ENCODE measurements at places on chromosomes 7 and 10.
A peak's percentile ranks its signal among the peaks of the same experiment; 100 is the strongest.

DNA sequence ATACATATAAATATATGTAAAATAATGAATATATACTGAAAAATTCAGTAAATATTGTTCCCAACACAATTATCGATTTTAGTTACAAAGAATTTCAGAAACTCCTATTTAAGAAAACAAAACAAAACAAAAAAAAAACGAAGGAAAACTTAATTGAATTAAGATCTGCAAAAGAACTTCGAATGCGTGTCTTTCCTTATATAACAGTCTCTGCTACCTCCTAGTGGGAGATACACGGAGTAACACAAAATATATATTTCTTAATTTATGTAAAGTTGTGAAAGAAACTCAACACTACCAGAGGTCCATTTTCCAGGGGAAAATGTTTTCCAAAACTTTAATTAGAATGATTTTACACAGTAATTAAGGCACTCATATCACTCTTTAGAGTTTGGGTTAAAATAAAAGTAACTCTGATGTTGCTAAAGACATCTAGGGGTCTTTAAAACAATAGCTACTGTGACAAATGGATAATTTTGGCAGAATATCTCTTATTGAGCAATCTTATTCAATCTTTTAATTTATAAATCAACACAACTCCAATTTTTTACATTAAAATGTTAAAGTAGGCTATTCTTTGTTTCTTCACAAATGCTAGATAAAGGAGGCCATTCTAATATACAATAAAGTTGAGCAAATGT is 41.6 kb downstream of the NEBL start:
- DNase-seq, result no peak

DNA sequence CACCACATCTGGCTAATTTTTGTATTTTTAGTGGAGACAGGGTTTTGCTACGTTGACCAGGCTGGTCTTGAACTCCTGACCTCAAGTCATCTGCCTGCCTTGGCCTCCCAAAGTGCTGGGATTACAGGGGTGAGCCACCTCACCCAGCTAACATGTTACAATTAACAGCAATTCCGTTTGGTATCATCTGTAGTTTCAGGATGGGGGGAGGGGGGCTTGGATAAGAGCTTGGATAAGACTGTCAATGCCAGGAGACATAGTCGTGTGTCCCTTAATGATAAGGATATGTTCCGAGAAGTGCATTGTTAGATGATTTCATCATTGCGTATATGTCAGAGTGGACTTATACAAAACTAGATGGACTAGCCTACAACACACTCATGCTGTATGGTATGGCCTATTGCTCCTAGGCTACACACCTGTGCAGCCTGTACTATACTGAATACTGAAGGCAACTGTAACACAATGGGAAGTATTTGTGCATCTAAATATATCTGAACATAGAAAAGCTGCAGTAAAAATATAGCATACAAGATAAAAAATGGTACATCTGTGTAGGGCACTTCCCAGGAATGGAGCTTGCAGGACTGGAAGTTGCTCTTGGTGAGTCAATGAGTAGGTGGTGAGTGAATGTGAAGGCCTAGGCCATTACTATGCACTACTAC is 103.9 kb upstream of the TNS3 start:
- no peak for DNase-seq

DNA sequence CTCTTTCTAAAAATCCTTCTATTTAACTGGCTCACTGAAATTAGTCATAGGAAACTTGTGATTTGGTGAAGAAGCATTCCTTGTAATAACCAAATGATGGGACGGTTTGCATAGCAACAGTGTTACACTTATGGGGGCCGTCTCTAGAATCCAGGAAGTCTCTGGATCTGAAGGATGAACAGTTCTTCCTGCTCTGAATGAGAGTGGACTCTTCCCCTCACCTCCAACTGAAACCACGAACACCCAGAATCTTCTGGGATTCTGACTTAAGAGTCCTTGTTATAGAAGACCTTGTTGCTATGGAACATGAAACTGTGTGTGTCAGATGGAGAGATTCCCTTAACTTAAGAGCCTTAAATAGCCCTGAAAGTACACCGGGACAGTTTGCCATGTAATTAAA is 23.2 kb downstream of the NOLC1 start:
- DNase-seq, result no peak

- peak; percentile 38 for DNase-seq
These were observed 566 bp downstream of the ZNF789 start for GRCh38 chr7:99473315-99473596.

- peak; percentile 70 for DNase-seq
These were observed 52.1 kb upstream of the ZNF438 start for GRCh38 chr10:31083765-31084184.

GRCh38 chr7:38222481-38223096 is 44.5 kb downstream of the STARD3NL start:
- peak; percentile 63 for DNase-seq

DNA sequence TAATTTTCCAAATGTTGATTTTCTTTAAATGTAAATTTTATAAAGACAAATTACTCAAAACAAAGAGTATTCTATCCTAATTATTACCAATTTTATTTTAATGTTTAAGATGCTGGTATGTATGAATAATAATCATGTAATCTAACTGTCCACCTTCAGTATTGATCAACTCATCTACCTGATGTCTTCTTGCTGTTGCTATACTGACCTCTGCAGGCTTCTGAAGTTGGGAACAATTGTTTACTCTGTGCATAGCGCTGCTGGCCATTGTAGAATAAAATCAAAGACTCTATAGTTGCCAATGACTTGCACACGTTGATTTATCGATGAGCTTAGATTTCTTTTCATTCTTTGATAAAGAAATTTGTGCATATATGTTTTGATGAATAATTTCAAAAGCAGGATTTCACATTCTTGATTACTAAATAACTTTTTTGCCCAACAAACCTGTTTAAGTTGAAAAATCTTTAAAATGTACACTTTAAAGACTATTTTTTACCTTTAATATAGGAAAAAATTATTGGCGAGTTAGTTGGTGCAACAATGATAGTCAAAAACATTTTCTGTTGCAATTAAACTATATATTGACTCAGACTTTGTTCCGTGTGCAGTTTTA is 282.3 kb downstream of the TFEC start:
- no peak for DNase-seq

DNA sequence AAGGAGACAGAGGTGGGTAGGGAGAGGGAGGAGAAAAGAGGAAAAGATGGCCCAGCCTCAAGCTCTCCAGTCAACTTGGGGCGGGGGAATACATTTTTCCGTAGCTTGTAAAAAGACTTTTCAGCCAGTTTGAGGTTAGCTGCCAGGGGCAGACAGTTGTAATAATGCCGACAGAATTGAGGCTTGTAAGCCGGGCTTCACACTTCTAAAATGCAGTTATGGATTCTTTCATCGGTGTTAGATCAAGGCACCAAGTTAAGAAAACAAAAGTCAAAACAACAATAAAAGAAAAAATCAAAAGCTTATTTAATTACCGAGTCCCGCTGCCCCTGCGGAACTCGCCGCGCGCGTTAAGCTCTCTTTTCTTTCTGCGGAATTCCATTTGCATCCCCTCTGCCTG is 448 bp upstream of the EVX1 start:
- no peak for DNase-seq

DNA sequence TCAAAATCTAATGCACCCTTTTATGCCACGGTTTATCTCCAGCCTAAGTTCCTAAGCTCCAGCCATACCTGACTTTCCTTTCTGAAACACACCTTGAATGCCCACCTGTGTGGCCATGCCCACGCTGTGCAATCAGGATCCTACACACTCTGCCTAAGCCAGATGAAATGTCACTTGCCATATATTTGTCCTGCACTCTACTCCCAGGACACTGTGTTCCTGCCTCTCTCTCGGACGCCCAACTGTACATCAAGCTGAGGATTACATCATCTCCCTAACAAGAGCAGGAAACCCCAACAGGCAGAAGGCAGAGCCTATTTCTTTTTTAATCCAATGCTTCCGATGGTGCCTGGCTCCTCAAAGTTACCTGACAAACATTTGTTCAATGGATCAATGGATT is 214.6 kb downstream of the SFMBT2 start:
- DNase-seq, result no peak

- DNase-seq, result no peak
These were observed 3.4 kb downstream of the CDK1 start for GRCh38 chr10:60781661-60782060.

GRCh38 chr10:68318331-68319059 is 13.4 kb upstream of the HNRNPH3 start:
- no peak for DNase-seq

DNA sequence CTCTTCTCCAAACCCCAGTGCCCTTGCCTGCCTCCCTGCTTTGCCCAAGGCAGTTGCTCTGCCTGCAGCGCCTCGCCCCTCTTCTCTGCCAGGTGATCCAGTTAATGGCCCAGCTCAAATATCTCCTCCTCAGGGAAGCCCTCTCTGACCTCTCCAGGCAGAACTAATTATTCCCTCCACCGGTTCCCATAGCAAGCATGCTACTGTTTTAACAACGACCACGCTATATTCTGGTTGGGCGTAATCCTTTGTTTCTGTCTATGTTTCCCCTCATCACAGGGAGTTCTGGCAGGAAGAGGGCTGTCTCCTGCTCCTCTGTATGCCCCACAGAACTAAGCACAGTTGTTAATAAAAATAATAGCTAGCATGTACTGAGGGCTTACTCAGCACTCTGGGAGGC is 36.8 kb upstream of the R3HCC1L start:
- no peak for DNase-seq

DNA sequence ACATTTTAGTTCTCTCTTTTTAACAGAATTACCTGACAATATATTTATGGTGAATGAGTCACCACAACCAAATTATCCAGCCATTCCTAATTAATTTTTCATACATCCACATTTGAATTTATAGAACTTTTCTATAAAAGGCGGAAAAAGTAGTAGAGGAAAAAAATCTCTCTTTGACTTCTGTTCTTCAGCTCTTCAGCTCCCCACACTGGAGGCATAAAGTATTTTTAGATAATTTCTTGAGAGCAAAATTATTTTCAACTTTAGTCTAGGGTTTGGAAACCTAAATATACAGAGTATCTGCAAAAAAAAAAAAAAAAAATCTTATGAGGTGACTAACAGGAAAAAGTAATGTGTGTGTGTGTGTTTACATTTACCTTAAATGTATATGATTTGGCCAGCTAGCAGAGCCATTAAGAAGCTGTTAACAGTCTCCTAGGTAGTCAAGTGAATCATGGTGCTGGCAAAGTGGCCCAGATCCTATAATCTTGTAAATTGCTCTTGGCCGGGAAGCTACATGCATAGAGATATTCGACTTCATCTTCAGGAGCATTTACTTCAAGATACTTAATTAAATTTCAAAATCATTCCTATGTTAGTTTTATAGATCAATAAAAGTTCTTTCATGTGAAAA is 383.1 kb upstream of the STEAP1 start:
- DNase-seq, result no peak

DNA sequence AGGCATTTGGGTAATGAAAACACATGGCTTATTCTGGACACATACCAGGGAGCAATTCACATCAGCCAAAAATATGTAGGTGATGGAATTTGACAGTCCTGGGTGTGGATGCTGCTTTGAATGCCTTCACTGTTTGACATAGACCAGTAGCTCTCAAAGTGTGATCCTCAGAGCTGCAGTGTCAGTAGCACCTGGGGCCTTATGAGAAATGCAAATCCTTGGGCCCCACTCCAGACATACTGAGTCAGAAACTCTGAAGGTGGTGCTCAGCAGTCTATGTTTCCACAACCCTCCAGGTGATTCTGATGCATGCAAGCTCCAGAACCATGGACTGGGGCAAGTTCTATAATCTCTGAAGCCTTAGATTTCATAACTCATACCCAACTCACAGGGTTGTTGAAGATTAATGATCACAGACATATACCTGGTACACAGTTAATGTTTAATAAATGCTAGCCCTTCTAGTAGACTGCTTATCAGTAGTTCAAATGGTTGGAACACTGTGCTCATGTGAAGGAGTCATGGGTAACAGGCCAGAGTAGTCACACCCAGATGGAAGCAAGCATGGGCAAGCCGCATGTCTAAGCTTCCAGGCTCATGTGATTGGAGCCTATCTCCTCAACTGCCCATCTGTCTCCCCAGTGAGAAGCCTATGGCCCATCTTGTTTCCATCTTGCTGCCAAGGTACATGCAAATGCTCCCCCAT is 715.7 kb downstream of the GRID1 start:
- no peak for DNase-seq

GRCh38 chr7:2245883-2246675 is 4.1 kb downstream of the NUDT1 start:
- DNase-seq, result no peak

DNA sequence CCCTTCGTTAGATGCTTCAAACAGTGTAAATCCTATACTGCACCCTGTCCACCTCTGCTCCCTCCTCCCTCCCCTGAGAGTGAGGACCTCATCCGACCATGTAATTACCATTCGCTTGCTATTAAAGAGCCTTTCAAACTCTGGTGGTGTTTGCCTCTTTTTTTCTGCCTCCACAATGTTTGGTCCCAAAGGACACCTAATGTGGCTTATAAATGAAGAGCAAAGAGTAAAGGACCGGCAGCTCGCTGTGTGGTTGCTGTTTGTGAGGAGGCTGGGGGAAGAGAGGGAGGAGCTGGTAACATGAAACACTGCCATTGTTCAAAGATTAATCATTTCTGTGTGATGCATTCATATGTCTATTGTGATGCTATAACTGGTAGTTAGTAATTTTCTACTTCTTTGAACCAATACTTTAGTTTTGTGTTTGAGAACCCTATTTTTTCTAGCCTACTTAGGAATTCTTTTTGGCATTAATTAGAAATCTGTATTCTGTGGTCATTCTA is 27.9 kb downstream of the MTURN start:
- peak; percentile 23 for DNase-seq

GRCh38 chr10:12198156-12198555 is 2.2 kb downstream of the CDC123 start:
- no peak for DNase-seq

GRCh38 chr7:30984359-30985107 is 20.8 kb downstream of the GHRHR start:
- no peak for DNase-seq

- no peak for DNase-seq
These were observed 26.7 kb upstream of the OTUD1 start for GRCh38 chr10:23412223-23412622.

- DNase-seq, result peak; percentile 30
These were observed 8.4 kb downstream of the BNIP3 start for GRCh38 chr10:131973160-131973951.

DNA sequence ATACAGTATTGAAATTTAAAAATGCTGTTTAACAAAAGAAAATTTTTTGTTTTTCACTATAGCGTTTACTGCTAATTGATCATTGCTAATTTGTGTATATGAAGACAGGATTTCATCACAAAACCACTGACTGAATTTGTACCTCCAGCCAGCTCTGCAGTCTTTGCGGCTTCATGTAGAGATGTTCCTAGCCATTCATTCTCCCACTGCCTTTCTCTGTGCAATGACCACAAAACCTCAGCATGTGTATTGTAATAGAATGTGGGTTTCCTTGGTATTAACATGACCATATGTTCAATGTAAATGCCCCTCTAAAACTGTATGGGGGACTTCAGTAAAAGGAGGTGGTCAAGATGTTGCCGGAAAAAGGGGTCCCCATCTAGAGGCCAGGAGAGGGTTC is 81.1 kb upstream of the STEAP1B start:
- DNase-seq, result no peak

- DNase-seq, result no peak
These were observed 539 bp downstream of the PTCD1 start for GRCh38 chr7:99437946-99438572.

GRCh38 chr7:139095194-139095659 is 14.3 kb downstream of the ZC3HAV1 start:
- peak; percentile 91 for DNase-seq

- DNase-seq, result no peak
These were observed 27.7 kb upstream of the TM9SF3 start for GRCh38 chr10:96614515-96614914.

GRCh38 chr10:13851906-13852305 is 265.1 kb downstream of the PRPF18 start:
- no peak for DNase-seq

- DNase-seq, result no peak
These were observed 78.3 kb upstream of the THSD7A start for GRCh38 chr7:11910253-11910652.
